HT1080 (cell line): ENCODE measurements at places on chromosomes 2 and 18. TPM values are rescaled to one million over a fixed set of nuclear protein-coding genes. Genes with fewer than 3 reads are reported as not detected.

- no peak for DNase-seq
These were observed 1.9 kb downstream of the CMPK2 start for GRCh38 chr2:6863792-6864191.

The CFC1 gene
- total RNA-seq: not detected in 2 replicates

The POTEI gene
- 0.31 and 0.33 TPM in 2 replicates for total RNA-seq

DNA sequence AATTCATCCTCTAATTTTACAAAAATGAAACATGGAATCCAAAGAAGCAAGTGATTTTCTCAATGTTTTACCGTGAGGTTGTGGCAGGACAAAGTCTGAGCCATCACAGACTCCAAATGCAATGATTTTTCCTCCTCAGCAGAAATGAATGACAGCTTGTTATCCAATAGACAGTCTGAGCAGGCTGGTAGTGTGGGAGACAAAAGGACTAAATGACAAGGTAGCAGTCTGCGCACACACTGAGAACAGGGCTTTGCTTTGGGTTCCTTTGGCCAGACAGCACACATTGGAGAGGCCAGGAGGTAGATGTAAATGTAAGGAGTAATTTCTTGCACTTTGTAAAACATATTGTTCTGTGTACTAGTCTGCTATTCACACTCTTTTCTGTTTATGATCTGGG lies 50.3 kb upstream of the RGPD4 start:
- no peak for DNase-seq

DNA sequence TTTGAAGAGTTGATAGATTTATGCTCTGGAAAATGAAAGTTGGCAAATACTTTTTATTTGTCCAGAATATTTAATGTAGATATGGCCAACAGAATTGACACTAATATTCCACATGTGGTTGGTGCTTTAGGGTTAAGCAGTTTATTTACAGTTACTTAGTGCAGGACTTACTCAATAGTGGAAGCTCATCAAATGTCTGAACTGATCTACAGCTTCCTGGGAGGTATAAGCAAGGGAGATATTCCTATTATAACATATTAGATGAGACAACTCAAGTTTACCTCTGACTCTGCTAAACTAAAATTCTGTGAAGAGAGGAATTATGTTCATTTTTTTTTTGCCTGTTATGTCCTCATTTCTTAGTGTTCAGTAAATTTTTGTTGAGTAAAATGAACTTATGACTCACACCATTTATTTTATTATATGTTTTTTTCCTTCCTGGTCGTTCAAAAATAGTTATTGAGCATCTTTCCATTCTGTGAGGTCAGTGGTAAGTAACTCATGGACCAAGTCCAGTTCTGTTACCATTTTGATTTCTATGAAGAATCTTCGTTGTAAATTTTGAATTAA lies 13.6 kb downstream of the ABI2 start:
- no peak for DNase-seq

GRCh38 chr2:18384242-18384641 lies 176.2 kb downstream of the RDH14 start:
- DNase-seq: no peak

The ALLC gene
- total RNA-seq: not detected in 2 replicates

The HOXD9 gene
- 0.53 and 1.7 TPM in 2 replicates for total RNA-seq

DNA sequence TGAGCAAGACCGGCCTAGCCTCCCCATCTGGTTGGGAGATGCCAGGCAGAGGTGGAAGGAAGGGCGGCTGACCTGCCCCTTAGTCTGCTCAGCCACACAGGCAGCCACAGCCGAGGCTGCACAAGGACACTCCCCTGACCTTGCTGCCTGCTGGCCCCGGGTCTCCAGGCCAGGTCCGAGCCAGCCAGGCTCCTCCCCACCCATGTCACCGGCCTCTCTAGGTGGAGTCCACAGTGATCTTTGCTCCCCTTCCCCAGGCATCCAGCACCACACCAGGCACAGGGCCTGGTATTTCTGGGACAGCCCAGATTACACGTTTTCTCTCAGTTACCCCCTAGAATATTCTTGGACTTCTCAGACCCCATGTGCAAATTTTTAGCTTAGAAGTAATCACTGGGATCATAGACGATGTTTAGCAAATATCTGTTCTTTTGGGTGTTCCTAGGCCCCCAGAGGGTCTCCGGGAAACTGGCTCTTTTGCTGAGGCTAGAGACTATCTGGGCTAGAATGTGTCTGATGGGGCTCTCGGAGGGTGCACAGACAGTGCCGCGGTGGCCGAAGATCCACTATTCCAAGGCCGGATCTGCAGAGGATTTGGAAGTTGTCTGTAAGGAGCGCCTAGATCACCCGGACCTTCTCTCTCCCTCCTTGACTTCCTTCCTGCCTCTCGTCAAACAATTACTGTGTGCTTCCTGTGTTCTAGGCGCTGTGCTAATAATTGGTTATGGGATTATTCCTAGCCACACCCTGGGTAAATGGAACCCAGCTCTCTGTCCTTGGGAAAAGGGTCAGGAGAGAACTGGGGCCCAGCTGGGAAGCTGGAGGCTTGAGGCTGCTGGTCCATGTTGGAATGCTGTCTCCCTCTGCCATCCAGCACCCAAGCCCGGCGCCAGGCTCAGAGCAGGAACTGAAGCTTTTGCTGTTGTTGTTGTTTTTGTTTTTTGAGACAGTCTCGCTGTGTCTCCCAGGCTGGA lies 46.9 kb downstream of the ODC1 start:
- no peak for DNase-seq

The LBH gene
- 7.0 and 10.1 TPM in 2 replicates for total RNA-seq

DNA sequence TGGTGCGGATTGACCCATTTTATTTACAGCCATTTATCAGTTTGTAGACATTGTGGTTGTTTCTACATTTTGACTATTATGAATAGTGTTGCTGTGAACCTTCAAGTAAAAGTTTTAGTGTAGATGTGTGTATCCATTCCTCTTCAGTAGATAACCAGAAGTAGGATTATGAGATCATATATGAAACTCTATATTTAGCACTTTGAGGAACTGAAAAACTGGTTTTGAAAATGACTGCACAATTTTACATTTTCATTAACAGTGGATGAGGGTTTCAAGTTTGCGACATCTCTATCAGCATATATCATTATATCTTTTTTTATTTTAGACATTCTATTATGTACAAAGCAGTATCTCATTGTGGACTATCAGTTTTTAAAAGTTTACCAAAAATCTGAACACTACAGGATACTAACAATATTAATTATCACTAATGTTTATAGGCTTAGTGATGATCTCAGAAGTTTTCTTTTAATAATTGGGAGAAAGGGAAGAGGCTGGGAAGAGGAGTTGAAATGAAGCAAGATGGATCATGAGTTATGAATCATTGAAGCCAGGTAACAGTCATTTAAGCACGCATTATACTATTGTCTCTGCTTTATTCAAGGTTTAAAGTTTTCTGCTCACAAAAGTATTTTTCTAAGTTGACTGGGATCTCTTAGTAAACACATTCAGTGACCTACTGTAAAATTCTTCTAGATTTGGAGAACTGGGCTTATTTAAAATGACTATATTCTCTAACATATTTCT lies 329.0 kb upstream of the LRATD1 start:
- DNase-seq: no peak

DNA sequence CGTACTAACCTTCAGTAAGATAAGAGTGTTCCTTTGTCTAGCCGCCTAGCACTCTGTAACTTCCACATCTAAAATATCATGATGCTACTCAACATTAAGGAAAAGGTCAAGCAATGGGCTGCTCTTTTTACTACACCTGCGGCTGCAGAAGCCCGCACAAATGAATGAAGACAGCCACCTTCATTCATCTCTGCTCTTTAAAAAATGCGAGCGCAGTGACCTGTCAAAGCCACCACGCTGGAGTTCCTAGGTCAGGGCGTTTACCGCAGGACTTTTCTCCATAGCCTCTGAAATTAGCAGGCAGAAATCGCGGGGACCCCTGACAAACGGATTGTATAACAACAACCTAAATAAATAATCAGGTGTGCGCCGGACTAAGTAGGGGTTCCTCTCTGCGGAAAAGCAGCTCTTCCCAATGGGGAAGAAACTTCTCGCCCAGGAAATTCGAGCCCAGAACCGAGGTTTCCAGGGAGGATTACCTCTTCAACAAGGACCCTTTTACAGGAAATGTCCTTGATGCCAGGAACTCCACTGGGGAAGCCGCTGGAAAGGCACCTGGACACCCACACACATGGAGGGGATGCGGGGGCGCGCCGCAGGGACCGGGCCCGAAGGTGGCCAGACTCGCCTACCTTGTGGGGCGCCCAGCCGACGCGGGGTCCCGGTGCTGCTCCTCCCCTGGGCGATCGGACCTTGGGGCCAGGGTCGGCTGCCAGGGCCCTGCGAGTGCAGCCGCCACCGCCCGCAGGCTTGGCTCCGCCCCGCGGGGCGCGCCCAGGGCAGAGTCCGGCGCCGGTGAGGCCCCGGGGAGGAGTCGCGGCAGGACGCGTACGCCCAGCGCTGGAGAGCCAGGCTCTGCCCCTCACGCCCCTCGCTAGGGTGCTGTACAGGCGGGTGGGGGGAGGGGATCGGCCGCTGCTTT lies at the start of gene CCDC68:
Gene CCDC68 (minus strand): TSS at position 758 of the 922 bp plus-strand sequence. CDS start 16,670 bp downstream, outside the sequence.
- DNase-seq: no peak

DNA sequence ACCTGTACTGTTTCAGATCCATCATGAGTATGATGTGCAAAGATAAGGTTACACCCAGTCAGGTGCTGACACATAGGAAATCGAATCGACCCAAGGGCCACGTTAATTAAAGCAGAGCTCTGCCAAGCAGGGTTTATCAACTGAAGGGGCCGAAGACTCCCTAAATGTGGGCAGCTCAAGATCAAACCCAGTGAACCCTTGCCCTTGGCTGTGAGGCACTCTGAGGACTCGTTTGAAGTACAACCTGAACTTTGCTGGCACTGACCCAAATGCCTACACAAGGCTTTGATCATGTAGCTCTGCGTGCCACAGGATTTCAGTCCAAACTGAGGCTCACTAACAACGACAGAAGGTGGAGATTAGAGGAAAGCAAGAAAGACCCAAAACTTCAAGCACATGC lies 352.1 kb downstream of the MTX2 start:
- no peak for DNase-seq

DNA sequence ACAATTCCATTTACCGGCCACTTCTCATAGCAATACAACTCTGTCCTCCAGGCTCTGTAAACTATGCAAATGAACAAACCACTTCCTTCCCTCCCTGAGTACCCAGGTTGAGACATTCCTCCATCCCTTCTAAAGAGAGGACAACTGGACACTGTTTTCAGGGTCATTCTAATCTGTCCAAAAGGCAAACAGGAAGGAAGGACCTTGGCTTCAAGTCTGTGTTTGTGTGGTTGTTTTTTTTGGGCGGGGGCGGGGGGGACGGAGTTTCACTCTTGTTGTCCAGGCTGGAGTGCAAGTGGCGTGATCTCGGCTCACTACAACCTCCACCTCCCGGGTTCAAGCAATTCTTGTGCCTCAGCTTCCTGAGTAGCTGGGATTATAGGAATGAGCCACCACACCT lies 3.3 kb downstream of the TFCP2L1 start:
- no peak for DNase-seq

DNA sequence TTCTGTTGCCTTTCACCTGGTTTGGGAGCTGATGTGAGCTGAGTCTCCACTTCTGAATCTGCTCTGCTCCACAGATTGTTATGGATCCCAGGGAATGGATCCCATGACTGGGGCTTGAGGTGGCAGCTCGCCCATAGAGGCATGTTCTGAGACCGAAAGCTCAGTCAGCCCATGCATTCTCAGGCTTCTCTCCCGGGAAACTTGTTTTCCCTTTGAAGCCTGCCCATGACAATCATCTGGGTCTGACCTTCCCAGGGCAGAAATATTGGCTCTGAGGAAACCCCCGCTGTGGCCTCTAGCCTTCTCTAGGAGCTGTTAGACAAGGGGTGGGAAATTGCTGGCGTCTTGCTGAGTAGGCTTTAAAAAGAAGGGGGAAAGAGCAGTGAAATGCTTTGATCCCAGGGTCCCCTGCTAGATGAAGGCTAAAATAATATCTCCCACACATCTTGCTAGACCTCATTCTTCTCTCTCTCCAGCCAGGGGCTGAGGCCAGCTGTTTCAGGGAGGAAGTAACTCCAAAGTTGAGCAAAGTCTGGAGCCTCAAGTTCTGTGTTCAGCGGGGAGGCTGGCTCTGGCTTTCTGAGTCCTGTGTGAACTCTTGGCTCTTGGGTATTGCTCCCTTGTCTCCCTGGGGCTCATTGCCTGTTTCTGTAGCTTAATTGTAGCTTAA lies 2.0 kb downstream of the VAMP8 start:
- no peak for DNase-seq

The RTTN gene
- 11.7 and 13.0 TPM in 2 replicates for total RNA-seq

The KDM3A gene
- 13.7 and 14.8 TPM in 2 replicates for total RNA-seq

GRCh38 chr2:150977296-150977695 lies 284.4 kb downstream of the RBM43 start:
- DNase-seq: no peak

GRCh38 chr2:237406371-237406895 lies 7.5 kb downstream of the COL6A3 start:
- no peak for DNase-seq

The NGEF gene
- total RNA-seq: 0.30 and 2.7 TPM in 2 replicates

DNA sequence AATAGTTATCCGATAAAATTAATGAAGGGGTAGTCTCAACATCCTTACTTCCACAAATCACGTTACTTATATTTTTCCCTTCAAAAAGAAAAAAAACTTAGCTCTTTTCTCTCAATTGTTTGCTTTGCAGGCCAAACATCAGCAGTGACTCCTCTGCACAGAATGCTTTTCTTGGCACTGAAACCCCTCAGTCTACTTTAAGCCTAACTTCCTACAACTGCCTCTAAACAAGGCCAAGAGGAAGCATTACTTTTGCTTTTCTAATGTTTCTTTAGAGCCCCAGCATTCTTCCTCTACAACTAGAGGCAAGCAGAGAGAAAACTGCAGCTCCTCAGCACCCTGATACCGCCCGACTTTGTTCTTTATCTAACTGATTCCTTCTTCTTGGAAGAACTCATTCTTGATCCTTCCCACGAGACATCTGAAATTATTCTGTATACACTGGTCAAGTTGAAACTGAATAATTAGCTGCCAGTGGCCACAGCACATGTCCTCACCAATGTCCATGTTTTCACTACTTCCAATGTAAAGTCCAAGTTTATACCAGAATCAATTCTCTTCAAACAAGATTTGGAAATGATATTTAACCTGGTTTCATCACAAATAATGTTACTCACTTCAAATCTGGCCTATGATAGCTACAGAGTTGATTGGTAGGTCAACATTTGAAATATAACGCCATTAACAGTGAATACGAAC lies 55.3 kb downstream of the DTNB start:
- peak; percentile 79 for DNase-seq

The EPHA4 gene
- total RNA-seq: 3.8 and 4.2 TPM in 2 replicates

- no peak for DNase-seq
These were observed 523.2 kb downstream of the TNS1 start for GRCh38 chr2:217479566-217479965.

DNA sequence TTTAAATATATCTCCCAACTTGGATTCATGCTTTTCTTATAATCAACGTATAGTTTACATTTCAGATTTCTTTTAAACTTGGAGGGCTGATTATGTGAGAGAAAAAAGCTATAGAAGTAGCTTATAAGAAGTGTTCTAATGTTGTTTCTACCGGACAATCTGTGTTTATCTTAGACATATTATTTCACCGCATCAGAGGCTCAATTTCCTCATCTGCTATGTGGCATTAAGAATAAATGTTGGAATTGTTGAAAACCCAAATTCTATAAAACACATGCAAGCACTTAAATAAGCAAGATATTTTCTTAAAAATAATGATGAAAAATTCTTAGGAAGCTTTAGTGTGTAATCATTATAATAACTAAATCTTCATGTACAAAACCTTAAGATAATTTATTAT lies 407.9 kb downstream of the HRH4 start:
- no peak for DNase-seq

The ZNF532 gene
- 25.4 and 30.8 TPM in 2 replicates for total RNA-seq

The GAL3ST2 gene
- total RNA-seq: not detected in 2 replicates
